ENCODE measurements at places on chromosomes 2 and 18.

DNA sequence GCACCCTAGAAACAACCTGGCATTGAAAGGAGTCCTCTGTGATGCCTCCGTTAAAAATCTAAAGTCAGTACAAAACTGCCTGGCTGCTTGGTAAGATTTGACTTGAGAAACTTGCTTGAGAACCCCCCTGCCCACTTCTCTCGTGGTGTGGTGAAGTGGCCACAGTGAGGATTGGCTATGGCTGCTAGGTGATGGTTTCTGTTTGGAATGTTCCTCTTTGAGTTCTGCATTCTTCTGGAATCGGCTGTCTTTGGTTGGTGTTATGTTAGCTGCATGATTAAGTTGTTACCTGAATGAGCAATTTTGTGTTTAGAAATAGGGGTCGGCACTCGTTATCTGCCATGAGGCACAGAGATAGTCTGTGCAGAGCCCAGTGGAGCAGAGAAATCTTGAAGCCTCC, 21.7 kb upstream of the SAG start:
- peak; percentile 56 for DNase-seq

- no peak for DNase-seq
Observed at GRCh38 chr2:241280291-241280690, 35.2 kb downstream of the HDLBP start.

GRCh38 chr18:41004324-41004723, 950.7 kb upstream of the PIK3C3 start:
- DNase-seq, result no peak

GRCh38 chr2:239948100-239948881, 76.9 kb downstream of the NDUFA10 start:
- no peak for DNase-seq

- no peak for DNase-seq
Observed at GRCh38 chr2:45826460-45826859, 175.0 kb downstream of the PRKCE start.

DNA sequence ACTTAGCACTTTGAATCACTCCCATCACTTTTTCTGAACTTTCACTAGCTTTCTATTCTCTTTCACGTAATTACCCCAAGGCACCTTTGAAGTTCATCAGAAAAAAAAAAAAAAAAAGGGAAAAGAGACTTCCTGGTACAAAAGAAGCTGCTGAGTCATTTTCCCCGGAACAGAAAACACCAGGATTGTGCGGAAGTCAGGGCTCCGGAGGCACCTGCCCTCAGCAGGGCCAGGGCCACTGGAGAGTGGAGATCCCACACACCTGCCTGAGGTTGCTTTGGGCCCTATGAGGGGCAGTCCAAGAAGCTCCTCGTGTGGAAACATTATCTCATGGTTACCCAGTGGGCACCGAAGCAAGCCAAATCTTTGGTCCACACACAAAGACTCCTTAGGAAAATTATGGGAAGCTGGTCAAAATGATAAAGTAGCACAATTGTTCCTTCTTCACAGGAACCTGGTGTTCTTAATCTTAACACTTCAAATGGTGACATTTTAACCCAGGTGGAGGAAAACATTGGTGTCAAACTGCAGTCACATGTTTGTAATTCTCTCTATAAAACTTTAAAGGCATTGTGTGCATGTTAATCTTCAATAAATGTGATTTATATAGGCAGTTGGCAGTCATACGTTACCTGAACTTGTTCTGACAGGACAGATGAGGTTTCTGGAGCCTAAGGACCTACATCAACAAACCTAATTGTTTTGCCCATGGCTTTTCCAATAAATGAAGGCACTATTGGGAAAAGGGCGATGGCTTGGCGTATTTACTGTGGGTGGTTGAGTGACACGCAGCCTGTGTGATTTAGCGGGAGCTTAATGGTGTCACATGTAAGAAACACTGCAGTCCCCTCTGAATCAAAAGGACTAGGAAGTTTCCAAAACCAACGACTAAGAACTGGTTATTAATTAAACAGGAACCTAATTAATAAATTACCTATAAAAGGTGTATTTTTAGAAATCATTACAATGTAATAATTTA, 23.4 kb upstream of the FAM110C start:
- no peak for DNase-seq

DNA sequence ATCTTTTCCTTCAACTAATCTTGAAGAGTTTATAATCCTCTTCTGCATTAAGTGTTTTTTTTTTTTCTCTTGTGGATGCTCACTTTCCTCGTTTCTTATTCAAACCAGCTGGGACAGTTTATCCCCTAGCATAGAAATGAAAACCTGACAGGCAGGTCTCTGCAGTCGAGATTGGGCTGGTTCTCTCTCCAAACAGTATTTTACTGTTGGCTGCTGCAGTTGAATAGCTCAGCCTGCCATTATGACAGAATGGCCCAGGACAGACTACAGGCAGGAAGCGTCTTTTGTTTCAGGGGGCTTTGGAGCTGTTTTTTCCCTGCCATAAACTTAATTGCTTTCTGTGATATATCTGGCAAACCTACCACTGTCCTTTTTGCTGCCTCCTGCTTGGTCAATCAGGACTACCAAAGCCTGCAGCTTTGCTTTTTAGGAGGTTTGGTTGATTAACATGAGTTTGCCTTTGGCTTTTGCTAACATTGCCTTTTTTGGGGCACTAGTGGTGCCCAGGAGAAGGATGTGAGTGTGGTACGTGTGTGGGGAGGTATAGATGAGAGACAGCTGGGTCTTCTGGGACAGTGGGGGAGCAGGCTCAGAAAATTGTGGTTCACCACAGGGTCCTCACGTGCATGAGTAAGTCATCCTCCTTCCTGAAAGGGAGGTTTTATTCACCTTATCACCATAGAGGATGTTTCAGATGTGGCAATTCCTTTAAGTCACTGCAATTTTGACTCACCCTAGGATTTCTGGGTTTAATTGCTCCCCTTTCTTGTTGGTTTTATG, 128.7 kb downstream of the LYPD6B start:
- DNase-seq, result no peak

GRCh38 chr2:98530114-98530513, 78.2 kb downstream of the COA5 start:
- DNase-seq, result no peak

DNA sequence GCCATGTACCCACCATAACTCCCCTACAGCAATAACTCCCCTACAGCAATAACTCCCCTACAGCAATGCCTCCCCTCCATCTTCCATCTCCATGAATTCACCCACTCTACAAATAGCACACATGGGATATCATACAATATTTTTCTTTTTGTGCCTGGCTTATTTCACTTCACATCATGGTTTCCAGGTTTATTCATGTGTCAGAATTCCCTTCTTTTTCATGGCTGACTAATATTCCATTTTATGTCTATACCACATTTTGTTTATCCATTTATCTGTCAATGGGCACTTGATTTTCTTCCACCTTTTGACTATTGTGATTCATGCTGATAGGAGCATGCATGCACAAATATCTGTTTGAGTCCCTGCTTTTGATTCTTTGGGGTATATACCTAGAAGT, 178.3 kb downstream of the SMAD7 start:
- DNase-seq, result no peak

- DNase-seq, result no peak
Observed at GRCh38 chr2:96396602-96397001, 61.0 kb downstream of the NCAPH start.

DNA sequence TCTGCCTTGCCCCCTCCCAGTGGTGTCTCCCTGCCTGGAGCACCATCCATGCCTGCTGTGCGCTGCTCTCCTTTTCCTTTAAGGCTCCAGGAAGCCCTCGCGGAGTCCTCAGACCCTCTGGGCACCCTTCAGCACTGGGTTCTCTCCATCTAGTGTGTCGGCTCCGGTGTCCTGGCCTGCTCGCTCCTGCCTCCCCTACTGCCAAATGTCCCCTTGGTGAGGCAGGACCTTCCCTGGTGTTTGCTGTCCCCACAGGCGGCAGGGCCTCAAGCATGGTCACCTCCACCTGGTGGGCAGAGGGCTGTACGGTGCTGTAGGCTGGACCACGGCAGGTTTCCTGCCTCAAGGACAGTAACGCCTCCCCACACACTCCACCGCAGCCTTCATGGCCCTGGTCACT, 90.2 kb downstream of the DGKD start:
- DNase-seq, result no peak

- no peak for DNase-seq
Observed at GRCh38 chr2:39118786-39119499, 1.9 kb downstream of the SOS1 start.

GRCh38 chr18:52152036-52152435, 188.0 kb upstream of the DCC start:
- DNase-seq, result peak; percentile 3

DNA sequence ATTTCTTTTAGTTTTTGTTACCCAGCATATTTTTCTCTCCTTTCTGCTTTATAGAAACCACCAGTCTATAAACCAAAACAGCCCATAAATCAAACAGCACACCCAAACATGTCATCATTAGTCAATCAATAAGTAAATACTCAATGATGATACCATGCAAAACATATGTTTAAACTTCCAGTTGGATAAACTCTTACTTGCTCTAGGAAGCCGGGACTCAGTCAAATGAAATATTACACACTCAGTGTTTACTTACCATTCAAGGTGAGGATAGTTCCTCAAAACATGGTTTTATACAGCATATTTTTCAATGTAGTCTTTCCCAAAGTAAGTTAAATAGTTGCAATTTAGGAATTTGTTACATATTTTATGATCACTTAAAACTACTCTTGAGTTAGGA, 343.6 kb upstream of the NXPH2 start:
- DNase-seq, result no peak

DNA sequence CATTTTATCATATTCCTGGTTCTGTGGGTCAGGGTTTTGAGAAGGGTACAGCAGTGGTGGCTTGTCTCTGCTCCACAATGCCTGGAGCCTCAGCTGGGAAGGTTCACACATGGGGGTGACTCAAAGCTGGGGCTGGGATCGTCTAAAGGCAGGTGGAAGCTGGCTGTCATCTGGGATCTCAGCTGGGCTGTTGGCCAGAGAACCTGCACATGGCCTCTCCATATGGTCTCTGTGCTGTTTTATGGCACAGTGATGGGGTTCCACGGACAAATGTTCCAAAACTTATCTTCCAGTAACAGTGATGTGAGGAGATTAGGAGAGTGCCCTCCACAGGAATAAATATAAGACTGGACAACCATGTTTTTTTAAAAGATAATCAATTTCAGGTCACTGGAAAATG, 191.4 kb downstream of the SS18 start:
- DNase-seq, result no peak

DNA sequence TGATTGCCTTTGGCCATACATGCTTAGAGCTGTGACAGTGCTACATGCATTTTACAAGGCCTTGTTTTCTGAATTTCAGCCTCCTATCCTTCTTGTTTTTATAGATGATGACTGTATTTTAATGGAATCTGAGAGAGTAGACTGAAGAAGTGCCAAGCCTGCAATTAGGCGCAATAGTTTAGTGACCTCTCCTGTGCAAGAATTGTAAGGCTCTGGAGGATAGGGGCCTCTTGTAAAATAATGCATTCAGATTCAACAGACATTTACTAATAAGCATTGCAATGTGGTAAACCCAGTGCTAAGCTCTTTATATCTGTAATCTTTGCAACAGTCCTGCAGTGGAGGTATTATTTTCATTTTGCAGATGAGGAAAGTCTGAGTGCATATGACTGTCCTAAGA, 105.5 kb downstream of the TDRD15 start:
- no peak for DNase-seq

DNA sequence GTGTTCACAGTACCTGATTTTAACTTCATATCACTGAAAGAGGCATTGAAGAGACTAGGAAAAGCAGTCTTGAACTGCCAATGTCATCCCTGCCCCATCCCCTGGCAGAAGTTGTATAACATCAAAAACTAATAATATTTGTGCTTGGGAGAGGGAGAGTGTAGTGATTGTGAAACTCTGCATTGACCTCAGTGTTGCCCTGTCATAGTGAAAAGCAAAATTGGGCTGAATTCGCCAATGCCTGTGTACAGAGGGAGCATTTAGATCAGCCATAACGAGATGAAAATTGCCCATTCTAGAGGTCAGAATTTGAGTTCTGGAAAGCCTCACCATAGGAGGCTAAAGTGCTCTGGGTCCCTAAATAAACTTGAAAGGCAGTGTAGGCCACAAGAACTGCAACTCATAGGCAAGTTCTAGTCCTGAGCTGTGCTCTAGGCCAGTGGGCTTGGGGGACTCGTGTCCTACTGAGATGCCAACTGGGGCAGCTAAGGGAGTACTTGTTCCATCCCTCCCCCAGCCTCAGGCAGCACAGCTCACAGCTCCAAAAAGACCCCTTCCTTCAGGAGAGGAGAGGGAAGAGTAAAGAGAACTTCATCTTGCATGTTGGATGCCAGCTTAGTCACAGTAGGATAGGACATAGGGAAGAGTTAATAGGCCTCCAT, 855.6 kb downstream of the TSN start:
- DNase-seq, result no peak

- DNase-seq, result no peak
Observed at GRCh38 chr2:53549497-53549896, 218.1 kb upstream of the CHAC2 start.

GRCh38 chr18:61922435-61922834, 29.6 kb upstream of the RNF152 start:
- DNase-seq, result peak; percentile 8

GRCh38 chr2:227117027-227117426, 47.0 kb downstream of the COL4A4 start:
- no peak for DNase-seq

- DNase-seq, result no peak
Observed at GRCh38 chr2:158637357-158637756, 157.8 kb upstream of the DAPL1 start.

DNA sequence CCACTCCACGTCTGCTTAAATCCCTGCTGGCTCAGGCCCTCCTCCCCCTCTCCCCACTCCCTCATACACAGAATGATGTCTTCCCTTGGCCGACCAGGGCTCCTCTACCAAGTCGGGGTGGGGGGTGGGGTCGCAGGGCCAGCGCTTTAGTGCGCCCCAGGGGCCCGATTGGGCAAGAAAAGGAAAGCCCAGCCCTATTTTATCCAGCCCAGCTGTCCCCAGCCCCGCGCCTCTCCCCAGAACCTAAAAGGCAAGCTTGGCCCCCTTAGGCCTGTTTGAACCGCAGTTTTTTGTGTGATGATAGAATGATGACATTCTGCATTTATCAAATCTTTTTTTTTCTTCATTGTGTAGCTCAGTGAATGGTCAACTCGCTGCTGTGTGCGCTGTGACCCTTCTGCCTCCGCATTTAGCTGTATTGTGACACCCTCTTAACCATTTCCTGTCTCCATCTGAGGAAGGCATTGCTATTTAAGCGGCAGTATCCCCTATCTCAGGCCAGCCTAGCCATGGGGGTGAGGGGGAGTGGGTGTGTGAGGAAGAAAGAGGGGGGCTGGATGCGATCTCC, 231.4 kb downstream of the HAUS1 start:
- no peak for DNase-seq

- peak; percentile 1 for DNase-seq
Observed at GRCh38 chr2:198321522-198322088, 517.2 kb downstream of the PLCL1 start.

DNA sequence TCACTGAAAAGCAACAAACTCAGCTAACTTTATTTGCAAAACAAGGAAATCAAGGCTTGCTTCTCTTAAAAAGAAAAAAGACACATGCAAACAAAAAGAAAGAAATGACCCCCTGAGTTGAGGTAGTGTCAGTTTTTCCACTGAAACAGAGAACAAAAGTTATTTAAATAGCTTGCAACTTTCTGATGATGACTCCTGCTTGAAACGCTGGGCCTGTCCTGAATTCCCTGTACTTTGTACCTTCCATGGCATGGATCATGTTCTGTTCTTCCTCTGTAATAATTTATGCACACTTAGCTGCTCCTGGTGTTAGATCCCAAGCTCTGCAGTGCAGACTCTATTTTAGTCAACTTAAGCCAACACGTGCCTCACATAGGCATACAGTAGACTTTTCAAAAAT, 84.0 kb downstream of the SKA1 start:
- DNase-seq, result no peak
